ENCODE measurements at places on chromosomes 6 and 20. TPM values are rescaled to one million over a fixed set of nuclear protein-coding genes. Genes with fewer than 3 reads are reported as not detected.

DNA sequence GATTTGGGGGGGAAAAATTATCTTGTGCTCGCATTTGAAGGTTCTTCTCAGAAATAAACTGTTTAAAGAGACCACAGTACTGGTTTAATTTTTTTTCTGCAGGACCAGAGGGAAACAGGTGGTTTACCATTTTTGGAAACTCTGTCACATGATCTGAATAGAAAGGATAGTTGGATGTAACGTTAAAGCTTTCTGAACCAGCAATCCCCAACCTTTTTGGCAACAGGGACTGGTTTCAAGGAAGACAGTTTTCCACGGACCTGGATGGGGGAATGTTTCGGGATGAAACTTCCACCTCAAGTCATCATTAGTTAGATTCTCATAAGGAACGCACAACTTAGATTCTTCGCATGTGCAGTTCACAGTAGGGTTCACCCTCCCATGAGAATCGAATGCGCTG is 50.4 kb downstream of the MCM8 start:
- H3K27me3 ChIP-seq, result no peaks in the 10 kb centered on the region
- H3K36me3 ChIP-seq, result no peaks in the 10 kb centered on the region
- H3K27ac ChIP-seq, result peak overlapping the region; percentile 75

The CEP85L gene
- total RNA-seq, result 53.1 TPM

DNA sequence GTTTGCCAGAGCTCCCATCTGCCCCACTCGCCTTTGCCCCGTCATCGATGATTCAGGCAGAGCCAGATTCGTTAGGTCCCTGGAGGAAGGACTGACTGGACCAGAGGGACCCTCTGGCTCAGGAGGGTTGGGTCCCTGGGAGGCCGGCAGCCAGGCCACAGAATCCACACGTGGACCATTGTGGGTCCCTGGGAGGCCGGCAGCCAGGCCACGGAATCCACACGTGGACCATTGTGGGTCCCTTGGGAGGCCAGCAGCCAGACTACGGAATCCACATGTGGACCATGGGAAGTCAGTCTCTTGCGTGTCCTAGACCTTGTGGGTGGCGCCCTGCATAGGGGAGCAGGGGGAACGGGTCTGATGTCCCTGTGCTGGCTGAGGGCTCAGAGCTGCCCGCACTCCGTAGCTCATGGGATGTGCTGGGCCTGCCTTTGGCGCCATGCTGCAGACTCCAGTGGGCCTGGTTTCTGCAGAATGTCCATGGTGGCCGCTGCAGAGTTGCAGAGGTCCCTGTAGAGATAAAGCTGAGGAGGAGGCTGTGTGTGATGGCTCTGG is 23.5 kb downstream of the UCKL1 start:
- H3K27me3 ChIP-seq, result no peaks in the 10 kb centered on the region
- H3K4me1 ChIP-seq, result peaks cover 2% of the 10 kb centered on the region
- peaks cover 24% of the 10 kb centered on the region for H3K36me3 ChIP-seq
- DNase-seq, result no peak

The SLC32A1 gene
- total RNA-seq, result not detected

The PRPH2 gene
- total RNA-seq, result 0.08 TPM

The LGSN gene
- total RNA-seq, result 0.40 TPM

The CTAGE9 gene
- not detected for total RNA-seq

- no peak for DNase-seq
- H3K27ac ChIP-seq, result no peak overlapping the region
- no peaks in the 10 kb centered on the region for H3K4me1 ChIP-seq
- peaks cover 24% of the 10 kb centered on the region for H3K27me3 ChIP-seq
These were observed 14.5 kb upstream of the COL12A1 start for GRCh38 chr6:75220357-75220756.

DNA sequence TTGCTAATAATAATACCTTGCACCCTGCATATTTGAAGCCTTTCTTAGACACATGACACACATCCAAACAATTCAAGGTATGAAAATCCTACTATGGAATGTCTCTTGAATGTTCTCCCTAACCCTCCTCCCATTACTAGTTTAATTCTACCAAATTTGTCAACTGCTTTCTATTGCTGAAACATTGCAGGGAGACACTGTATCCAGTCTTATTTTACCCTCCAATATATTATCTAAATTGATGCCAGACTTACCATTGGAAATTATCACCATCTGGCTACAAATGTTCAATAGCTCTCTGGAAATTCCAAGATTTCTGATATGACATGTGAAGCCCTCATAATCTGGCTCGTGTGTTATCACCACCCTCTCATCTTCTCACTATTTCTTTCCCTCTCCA is 1027.3 kb upstream of the CITED2 start:
- no peak overlapping the region for H3K4me3 ChIP-seq
- H3K27me3 ChIP-seq, result peaks cover 3% of the 10 kb centered on the region
- no peak overlapping the region for H3K27ac ChIP-seq
- H3K36me3 ChIP-seq, result no peaks in the 10 kb centered on the region
- no peak for DNase-seq
- H3K4me1 ChIP-seq, result no peaks in the 10 kb centered on the region

The CRIP3 gene
- 0.62 TPM for total RNA-seq

The DLK2 gene
- total RNA-seq, result 0.37 TPM

- peak overlapping the region; percentile 35 for H3K4me3 ChIP-seq
- no peaks in the 10 kb centered on the region for H3K36me3 ChIP-seq
- DNase-seq, result peak; percentile 47
- peaks cover 41% of the 10 kb centered on the region for H3K4me1 ChIP-seq
- H3K27ac ChIP-seq, result no peak overlapping the region
These were observed 51.9 kb downstream of the ERMARD start for GRCh38 chr6:169803271-169803811.

The SLC22A1 gene
- 1.8 TPM for total RNA-seq

GRCh38 chr6:26268659-26269402 is 96.2 kb upstream of the BTN3A2 start:
- H3K4me1 ChIP-seq, result peaks cover 19% of the 10 kb centered on the region
- H3K27me3 ChIP-seq, result no peaks in the 10 kb centered on the region
- no peaks in the 10 kb centered on the region for H3K36me3 ChIP-seq
- no peak for DNase-seq
- no peak overlapping the region for H3K4me3 ChIP-seq

The TGM3 gene
- not detected for total RNA-seq

DNA sequence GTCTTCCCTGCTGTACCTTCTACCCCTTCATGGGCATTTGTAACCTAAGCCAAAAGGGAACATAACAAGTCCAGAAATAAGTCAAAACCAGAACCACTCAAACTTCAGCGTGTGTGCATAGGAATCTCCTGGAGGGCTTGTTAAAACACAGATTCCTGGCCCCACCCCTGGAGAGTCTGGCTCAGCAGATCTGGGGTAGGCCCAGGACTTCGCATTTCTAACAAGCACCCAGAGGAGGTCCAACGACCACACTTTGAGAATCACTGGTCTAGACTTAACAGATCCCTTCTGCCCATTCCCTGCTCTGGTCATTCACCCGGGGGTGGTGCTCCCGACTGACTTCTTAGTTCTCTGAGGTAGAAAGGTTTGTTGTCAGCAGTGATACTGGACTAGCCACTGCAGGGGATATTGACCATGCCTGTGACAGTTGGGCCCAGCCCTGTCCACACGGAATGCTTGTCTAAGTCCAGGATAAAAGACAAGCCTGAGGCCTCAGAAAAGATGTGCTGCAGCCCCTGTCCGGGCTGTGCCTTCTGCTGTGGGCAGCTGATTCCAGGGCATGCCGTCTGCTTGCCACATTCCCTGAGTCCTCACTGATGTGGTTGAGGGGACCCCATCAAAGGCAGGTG is 68.6 kb downstream of the SYNJ2 start:
- DNase-seq, result no peak
- H3K4me3 ChIP-seq, result no peak overlapping the region
- no peak overlapping the region for H3K27ac ChIP-seq
- no peaks in the 10 kb centered on the region for H3K27me3 ChIP-seq
- H3K36me3 ChIP-seq, result peaks cover 41% of the 10 kb centered on the region
